ENCODE measurements at places on chromosomes 6 and 20.

- DNase-seq: no peak
Observed at GRCh38 chr6:20542927-20543602, 8.8 kb downstream of the CDKAL1 start.

DNA sequence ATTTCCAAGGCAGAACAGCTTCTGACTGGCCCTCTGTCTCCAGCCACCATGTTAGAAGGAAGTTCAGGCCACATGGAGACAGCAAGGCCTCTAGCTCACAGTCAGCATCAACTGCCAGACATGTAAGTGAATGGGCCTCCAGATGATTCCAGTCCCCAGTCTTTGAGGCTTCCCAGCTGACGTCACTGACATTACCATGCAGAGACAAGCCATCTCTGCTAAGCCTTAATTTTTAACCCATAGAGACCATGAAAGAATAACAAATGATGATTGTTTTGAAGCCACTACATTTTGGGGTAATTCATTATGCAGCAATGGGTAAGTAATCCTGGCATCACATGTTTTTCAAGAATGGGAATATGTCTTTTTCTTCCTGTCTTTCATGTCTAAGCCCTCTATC is 11.3 kb upstream of the DEFB129 start:
- no peak for DNase-seq

DNA sequence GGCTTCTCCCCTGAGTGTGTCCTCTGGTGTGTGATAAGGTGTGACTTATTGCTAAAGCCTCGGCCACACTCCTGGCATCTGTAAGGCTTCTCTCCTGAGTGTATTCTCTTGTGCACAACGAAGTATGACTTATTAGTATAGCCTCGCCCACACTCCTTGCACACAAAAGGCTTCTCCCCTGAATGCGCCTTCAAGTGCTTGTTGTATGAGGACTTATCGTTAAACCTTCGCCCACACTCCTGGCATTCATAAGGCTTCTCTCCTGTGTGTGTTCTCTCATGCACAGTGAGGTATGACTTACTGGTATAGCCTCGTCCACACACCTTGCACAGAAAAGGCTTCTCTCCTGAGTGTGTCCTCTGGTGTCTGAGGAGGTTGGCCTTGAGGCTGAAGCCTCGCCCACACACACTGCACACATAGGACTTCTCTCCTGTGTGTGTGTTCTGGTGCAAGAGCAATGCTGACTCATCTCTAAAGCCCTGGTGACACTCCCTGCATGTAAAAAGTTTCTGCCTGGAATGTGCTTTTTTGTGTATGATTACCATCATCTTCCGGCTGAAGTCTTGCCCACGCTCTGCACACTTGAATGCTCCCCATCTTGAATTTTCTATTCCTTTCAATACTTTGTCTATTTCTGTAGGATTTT is 20.4 kb downstream of the ZNF337 start:
- DNase-seq: no peak

DNA sequence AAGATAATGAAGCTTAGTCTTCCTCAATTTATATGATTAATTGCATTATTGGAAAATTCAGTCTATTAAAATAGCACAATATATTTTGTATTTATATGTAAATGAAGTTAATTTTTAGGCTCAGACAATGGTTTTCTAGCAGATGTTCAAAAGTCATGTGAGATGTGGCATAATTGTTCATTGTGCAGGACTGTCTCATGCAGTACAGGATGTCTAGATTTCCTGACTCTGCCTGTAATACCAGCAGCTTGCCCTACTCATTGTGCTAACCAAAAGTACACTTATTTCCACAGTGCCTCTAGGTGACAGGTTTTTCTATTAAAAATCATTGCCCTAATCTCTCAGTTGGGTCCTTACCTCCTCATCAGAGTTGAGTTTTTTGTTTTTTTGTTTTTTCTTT is 12.4 kb downstream of the RALGAPB start:
- DNase-seq: no peak

GRCh38 chr6:166228839-166229528 is 61.3 kb upstream of the TBXT start:
- no peak for DNase-seq

DNA sequence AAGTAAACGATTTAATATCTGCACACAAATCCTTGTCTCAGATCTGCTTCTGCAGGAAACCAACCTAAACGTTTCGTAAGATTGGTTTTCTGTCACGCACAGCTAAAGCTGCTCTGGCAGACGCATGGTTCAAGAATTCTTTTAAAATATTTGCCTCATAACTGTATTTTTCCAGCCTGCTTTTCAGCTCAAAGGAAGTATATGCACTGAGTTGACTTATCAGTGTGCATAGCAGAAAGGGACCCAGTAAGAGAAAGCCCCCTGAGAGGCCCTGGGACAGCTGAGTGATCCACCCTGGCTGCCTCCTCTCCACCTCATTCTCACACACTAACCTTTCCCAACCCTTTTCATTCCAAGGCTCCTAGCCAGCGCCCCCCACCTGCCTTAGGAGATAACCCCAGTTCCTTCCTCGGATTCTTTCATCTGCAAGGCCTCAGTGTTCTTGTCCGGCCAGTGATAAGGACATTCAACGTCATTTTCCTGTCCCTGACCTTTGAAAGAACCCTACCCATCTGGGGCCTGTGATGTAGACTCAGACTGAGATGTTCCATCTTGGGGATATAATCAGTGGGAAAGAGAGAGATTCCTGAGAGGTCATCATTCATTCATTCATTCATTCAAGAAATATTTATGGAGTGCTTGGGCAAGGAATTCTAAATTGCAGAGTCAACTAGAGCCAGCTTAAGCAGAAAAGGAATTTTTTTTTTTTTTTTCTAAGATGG is 22.4 kb upstream of the SLC9A8 start:
- DNase-seq: no peak

DNA sequence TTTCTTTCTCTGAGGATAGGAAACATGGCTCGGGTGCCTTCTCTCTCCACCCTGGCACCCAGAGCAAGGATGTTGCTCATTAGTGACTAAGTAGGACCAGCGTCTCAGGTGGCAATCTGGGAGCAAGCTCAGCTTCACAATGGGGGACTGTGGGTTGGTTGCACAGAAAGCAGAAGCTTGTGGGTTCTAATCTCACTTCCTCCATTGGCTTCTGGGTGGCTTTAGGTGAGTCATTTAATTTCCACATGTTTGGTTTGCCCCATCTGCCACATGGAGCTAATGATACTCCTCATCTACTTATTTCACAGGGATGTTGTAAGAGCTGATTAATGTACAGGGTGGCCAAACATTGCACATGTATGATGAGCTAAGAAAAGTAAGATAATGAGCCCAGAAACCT is 54.8 kb upstream of the AKIRIN2 start:
- DNase-seq: no peak

DNA sequence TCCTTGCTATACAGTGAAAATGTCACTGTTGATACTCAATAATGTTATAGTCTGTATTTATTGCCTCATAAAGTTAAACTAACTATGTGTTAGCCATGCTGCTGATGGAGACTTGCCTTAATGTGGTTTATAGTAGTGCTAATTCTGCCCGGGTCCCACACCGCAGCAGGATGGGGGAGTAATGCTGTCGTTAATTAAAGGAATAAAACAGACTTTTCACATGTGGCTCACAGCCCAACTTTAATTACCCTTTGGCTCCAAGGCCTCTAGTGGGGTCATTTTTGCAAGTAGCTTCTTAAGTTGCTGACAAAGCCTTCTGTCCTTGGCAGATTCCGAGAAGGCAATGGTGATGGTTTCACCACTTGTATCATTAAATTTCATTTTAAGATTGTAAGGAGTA is 634.3 kb downstream of the TBC1D32 start:
- no peak for DNase-seq

- DNase-seq: no peak
Observed at GRCh38 chr6:143700684-143701348, 23.1 kb downstream of the PHACTR2 start.

- no peak for DNase-seq
Observed at GRCh38 chr20:58554541-58554940, 39.3 kb upstream of the APCDD1L start.

DNA sequence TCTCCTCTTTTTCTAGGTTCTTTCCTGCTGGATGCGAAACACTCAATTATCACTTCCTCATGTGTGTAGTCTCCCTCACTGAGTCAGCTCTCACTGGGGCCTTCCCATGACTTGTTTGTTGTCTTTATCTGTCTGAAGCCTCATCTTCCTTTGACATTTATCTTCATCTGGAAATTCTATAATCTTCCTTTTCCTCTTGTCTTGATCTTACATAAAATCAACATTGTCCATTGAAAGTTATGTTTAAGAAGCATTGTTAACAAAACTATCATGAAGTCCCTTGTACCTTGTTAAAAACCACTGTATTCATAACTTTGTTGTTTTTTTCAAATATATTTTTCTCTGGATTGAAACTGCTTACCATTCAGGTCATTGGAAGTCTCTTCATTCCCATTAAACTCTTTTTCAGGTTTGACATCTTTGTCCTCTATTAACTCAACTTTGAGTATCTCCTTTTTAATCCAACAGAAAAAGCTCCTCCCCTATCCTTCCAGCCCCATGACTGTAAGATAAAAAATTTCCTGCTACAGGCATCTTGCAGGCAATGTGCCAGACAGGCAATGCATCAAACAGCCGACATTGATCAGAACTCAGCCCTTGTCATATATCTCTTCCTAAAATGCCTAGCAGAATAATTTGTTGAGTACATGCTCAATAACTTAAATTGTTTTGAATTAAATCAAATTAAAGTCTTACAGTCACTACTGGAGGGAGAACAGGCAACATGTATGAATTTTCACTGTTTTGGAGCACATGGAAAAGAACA is 34.8 kb downstream of the MYLIP start:
- no peak for DNase-seq

- DNase-seq: no peak
Observed at GRCh38 chr6:135227349-135227748, 46.2 kb downstream of the MYB start.

- DNase-seq: no peak
Observed at GRCh38 chr6:16179970-16180431, 51.1 kb downstream of the MYLIP start.

GRCh38 chr6:27053738-27054137 is 193.8 kb upstream of the PRSS16 start:
- no peak for DNase-seq

DNA sequence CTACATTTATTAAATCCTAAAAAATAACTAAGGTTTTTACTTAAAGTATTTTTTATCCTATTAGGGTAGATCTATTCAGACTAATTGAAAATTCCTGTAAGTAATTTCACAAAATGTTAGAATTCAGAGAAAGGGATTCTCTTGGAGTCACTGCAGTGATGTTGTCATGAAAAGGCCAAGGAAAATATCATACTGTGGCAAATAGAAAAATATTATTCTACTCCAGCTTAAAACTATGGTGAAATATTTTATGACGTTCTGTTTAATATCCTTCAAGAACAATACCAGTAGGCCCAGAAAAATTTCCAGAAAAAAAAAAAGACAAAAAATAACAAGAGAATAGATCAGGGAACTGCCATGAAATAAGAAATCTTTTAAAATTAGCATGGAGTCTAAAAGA is 73.6 kb downstream of the FILIP1 start:
- no peak for DNase-seq

GRCh38 chr20:8425016-8425415 is 292.9 kb downstream of the PLCB1 start:
- DNase-seq: no peak

DNA sequence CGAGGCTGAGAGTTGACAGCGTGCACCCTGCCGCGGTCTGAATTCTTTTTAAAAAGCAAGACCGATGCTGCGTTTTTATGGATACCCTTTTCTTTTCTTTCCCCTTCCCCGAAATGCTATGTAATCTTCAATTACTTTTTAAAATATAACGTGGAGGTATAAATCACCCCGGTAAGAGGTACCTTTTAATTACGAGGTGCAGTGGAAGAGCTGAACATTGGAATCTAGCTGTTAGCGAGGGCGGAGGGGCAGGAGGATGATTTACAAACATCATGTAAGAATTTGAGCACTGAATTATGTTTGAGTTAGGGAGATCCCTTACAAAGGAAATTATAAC is 1.2 kb downstream of the EYA2 start:
- DNase-seq: no peak

GRCh38 chr6:111677249-111677990 is 71.7 kb upstream of the TRAF3IP2 start:
- DNase-seq: no peak

DNA sequence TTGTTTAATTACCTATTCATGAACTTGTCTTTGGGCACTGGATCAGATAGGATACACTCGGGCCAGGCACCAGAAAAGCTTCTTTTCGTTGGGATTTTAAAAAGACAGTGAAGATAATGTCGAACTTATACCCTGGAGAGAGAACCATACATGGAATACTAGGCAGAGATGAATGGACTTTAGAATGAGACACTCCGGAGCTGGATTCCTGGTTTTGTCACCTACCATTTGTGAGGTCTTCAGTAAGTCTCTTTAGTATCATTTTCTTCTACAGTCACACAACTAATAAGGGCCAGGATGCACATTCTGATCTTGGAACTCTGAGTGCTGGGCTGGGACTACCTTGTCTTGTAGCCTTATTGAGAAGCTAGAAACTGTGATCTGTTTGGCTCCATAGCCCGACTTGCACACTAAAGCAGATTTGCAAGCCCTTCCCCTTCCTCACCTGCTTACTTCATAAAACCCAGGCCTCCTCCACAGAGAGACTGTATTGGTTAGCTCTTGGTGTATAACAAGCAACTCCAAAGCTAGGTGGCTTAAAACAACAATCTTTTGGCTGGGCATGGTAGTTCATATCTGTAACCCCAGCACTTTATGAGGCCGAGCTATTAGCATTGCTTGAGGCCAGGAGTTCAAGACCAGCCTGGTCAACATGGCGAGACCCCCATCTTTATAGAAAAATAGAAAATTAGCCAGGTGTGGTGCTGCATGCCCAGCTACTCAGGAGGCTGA is 7.4 kb upstream of the IFT52 start:
- DNase-seq: no peak

DNA sequence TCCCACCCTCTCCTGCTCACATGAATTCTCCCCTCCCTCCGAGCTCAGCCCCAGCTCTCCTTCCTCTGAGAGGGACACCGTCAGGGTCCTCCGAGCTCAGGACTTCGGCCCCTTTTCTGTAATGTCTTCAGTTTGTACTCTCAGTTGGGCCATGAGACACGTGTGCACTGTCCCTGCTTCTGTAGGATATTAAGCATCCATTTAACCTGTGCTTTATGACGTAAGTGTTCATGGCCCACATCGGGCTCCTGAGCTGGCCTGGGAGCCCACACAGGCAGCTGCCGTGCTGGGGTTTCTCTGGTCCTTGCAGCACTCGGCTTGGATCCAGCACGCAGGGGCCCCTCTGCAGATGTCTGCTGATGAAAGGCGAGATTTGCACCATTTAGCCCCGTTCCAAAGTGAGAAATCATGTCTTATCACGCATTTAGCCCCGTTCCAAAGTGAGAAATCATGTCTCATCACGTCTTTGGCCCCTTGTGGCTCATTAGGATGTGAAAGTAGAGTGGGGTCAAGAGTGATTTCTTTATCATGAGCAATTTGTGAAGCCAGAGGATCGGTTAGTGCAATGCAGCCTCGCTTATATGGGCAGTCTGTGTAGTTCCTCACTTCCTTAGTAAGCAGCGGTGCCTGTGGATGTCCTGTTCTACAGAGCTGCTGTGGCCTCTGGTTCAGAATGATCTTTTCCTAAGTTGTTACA is 25.3 kb downstream of the DUSP22 start:
- peak; percentile 21 for DNase-seq

DNA sequence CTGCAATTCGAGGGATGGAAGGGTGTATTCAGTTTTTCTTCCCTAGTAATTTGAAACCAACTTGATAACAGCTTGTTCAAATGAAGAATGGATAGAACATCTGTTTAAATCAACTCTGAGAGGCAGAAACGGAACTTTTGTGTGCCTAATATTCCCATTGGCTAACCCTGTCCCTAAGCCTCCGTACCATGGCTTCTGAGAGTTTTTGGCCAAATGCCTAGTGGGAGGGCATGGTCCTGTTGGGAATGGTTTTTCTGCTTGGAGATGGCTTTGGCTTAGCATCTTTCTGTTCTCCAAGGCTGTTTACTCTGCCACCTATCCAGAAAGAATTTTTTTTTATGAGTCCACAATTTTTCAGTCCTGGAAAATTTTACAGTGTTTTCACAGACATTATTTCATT is 126.7 kb upstream of the MLIP start:
- no peak for DNase-seq

Measured in left colon (tissue), 2 donors.